Glutamatergic neuron (in vitro differentiated cells): ENCODE measurements at places on chromosomes 11 and 22.

- DNase-seq = no peak
Measured at GRCh38 chr11:19389787-19390303, 149.1 kb upstream of the E2F8 start.

DNA sequence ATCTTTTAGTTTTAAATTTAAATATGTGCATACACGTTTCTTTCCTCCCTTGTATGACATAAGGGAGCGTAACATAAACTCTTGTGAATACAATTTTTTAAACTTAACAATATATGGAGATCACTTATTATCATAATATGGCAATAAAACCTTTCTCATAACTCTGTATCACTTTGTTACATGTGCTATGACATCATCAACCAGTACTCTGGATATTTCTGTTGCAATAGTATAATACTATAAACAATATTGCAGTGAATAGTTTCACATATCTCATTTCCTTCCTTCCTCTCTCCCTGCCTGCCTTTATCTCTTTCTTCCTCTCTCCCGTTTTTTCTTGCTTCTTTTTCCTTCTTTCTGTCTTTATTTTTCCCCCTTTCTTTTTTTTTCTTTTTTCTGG lies 1278.0 kb upstream of the CNTN5 start:
- no peak for DNase-seq

DNA sequence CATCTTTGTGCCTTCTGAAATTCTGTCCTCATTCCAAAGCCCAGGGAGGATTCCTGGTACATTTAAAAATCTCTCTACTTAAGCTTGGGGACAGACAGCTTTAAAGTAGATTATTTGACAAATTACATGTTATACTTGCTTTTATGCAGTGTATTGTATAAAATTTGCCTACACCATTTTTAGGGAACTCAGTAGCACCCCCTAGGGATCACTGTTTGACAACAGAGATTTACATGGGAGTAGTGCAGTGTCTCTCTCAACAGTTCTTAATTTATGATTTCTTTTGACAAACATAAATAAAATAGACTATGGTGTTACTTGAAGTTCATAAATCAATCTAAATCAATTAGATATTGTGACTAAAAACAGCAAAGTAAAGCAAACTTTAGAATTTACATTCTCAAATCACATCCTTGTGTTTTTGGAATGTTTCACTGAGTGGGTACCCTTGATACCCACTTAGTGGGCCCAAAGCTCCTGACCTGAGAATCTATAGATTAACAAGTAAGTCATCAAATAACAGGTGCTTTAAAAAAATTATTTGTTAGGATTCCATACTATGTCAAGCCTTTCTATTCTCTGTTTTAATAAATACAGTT lies 428.8 kb downstream of the DYNC2H1 start:
- DNase-seq = no peak

- no peak for DNase-seq
Measured at GRCh38 chr22:17043521-17043920, 35.5 kb upstream of the GAB4 start.

- no peak for DNase-seq
Measured at GRCh38 chr11:115469361-115469760, 34.9 kb downstream of the CADM1 start.

DNA sequence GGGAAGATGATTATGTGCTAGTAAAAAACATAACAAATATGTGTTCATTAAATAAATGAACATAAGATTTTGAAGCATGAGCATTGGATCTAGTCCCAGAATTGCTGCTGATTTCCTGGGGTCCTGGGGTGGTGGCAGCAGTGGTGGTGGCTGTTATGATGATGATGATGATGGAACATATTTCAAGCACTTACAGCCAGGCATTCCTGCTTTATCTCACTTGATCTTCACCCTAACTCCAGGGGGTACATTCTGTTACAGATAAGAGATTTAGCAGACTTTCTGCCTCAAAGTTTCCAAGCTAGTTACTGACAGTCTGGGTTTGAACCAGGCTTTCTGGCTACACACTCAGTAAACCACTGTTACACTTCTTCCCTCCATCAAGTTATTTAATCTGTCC lies 5.2 kb downstream of the TRAPPC4 start:
- no peak for DNase-seq

DNA sequence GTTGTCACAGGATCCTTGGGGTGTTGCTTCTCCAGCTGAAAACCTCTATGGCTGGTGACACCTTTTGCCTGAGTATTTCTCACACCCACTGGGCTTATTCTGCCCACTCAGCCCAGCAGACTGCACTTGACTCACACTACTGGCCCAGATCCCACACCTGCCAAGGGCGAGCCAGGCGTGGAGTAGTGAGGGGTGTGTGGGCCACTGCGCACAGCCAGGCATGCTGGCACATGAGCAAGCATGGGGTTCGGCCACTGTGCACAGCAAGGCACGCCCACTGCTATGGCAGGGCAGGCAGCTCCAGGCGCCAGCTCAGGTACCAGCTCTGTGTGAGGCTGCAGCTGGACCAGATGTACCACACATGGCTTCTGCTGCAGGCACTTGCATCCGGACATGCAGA lies 116.5 kb upstream of the MTNR1B start:
- no peak for DNase-seq

- DNase-seq = no peak
Measured at GRCh38 chr22:17563936-17564391, 666 bp downstream of the SLC25A18 start.

DNA sequence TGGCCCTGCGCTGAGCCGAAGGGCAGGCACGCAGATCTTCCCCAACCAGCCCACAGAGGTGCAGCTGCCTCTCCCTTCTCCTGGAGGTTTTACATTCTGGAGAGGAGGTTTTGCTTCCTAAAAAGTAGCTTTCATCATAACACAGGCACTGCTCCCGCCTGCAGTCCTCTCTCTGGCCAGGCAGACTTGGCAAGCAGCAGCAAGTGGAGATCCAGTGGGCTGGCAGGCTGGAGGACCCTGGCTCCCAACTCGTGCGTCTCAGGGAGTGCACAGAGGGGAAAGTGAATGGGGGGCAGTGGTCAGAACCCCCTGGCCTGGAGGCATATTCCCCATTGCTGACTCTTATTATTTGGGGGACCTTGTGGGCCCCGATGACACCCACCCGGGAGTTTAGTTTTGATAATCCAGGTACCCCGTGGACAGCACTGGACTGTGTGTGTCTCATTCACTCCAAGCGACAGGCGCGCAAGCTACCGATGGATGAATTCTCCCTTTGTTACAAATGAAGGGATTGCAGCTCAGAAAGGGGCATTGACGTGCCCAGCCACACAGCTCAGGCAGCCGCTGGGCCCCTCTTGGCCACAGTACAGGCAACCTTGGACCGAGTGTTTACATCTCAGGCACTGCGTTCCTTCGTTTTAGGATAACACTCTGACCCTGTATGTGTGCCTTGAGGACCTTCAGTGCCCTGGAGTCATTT lies 1223.9 kb downstream of the BRD1 start:
- no peak for DNase-seq

- no peak for DNase-seq
Measured at GRCh38 chr11:122139595-122139866, 23.5 kb upstream of the BLID start.

GRCh38 chr11:119376197-119376847 lies 5.2 kb downstream of the USP2 start:
- no peak for DNase-seq

DNA sequence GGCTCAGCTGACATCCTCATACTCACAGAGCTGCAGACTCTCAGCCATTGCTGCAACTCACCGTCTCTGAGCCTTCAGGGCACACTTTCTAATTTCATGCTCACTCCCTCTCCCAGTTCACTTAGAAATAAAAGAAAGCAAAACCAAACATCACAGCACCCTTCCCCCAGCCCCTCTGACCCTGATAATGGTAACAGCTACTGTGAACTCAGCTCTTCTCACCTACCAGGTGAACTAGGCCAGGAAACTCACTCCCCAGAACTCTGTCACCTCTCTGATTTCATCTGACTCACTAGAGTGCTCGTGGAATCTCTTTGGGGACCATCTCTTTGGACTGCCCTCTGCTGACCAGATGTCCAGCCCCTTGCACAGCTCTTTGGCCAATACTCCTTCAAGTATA lies 14.5 kb upstream of the PARVA start:
- DNase-seq = no peak

- DNase-seq = no peak
Measured at GRCh38 chr11:35305670-35306382, 113.5 kb downstream of the SLC1A2 start.

- DNase-seq = no peak
Measured at GRCh38 chr11:117412653-117413275, 85.1 kb downstream of the CEP164 start.

DNA sequence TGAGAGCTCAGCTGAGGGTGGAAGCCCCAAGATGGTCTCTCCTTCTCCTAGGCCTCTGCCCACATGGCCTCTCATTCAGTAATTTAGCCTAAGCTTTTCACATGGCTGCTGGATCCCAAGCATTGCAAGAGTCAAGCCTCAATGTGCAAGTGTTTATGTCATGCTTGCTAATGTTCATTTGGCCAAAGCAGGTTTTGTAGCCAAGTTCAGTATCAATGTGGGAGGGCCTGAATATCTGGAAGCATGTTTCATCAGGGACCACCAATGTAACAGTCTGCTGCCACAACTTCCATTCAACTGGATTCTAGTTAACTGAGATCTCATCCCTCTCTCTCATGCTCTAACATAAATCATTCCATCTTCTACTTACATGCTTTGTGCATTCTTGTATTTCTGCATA lies 8.5 kb upstream of the SYTL2 start:
- DNase-seq = no peak

DNA sequence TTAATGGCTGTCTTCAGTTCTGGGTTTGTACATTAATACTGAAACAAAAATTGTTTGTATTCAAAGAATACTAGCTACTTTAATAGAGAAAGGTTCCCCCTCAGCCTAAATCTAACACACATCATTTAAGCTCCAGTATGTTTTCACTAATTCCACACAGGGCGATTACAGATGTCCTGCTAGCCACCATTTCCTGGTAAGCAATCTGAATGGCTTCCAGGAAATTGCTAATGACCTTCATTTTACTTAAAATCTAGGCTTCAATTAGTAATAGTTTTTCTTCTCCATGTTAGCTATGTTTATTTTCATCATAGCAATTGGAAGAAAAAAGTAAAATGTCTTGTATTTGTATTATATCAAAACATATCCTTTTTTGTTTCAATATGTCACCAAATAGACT lies 132.8 kb downstream of the SOX6 start:
- no peak for DNase-seq

DNA sequence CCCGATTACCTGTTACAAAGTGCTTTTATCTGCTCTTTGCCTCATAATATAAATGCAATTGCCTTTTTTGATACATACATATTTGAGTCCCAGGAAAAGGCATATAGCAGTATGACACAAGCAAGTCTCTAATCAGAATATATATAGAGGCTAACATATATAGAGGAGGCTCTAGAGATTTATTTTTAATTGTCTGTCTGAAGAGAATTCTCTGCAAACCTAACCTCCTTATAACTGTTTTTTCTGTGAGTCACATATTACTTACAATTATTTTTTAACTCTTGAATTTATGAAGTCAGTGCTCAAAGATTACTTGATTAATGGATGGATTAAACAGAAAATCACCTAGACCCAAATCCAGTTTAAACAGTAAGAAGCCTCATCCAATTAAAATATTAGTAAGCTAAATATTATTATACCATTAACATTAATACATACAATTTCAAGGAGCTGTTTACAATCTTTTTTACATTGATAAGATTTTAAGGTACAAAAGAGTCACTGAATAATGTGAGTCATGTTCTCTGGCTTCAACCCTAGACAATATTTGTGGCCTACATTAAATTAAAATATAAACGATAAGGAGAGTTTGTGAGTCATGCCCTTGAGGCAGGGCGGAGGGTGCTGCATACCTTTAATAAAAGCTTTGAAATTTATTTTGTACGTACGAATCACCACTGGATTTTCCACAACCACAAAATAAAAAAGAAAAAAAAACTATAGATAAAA lies 19.2 kb upstream of the MMP13 start:
- DNase-seq = no peak

- no peak for DNase-seq
Measured at GRCh38 chr22:33389936-33390335, 331.8 kb upstream of the SYN3 start.

DNA sequence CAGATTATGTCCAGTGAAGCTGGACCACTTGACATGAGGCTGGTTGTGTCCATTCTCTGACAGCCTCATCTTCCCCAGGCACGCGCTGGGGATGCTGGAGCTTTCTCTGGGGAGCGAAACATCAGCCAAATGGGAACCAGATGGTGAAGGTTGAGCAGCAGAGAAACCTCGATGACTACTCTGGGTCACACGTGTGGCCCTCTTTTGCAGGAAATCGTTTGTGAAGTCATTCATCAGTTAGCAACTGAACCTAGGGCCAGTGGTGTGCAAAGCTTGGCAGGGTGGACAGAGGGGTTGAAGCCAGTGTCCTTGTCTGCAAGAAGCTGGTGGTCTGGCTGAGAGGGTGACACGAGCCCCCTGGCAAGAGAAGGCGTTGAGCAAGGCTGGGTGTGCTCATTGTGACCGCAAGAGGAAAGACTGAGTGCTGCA lies 109.8 kb downstream of the ZBTB16 start:
- no peak for DNase-seq

DNA sequence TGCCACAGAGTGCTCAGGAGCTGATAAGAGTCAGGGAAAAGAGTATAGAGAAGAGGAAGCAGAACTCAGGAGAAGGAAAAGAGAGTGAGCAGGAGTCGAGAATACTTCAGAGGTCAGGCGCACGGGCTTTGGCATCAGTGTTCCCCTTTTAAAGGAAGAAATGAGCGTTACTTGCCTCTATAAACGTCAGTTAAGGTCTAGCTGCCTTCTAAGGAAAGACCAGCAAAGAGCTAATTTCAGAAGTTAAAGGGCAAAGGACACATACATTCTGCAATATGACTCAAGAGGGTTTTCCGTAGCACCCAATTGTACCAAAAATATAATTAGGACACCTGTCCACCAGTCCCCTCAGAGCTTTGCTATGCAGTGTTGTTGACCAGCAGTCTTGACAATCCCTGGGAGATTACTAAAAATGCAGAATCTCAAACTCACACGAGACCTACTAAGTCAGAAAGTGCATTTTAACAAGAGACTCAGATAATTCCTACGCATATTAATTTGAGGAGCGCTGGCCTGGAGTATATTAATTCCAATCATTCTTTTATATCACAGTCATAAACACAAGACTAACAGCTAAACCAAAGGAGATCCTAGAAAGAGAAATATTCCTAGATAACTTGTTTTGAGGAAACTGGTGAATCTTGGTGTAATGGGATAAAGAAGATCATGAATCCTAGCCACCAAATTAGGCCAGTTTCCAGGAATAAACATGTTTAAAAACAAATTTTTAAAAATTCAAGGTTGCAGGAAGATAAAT lies 249.0 kb downstream of the CADM1 start:
- DNase-seq = no peak

- DNase-seq = no peak
Measured at GRCh38 chr11:35893796-35894475, 49.9 kb upstream of the LDLRAD3 start.
